ENCODE measurements at places on chromosomes 3 and 15.

GRCh38 chr3:139227827-139228226 is 116.0 kb upstream of the MRPS22 start:
- no peak for DNase-seq

GRCh38 chr15:66591322-66591862 is 25.6 kb upstream of the LCTL start:
- no peak for DNase-seq

- DNase-seq: no peak
Measured at GRCh38 chr3:42292009-42292408, 26.0 kb upstream of the CCK start.

DNA sequence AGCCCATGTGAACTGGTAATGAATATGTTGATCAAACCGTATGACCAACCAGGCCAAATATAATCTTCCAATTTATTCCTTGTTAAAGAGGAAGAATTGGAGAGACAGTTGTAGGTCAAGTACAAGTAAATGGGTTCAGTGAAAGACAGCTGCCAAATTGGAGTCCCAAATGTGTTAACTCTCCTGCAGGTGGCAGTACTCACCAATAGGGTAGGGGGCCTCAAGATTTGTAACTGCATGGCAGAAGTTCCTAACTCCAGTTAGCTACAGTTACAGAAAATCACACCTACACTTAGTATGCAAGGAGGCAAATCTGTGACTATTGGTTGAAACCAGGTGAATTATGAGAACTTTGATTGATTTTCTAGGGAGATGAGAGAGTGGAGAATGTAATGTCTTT is 278.0 kb downstream of the ZBBX start:
- DNase-seq: no peak
